ENCODE measurements at places on chromosomes 7 and 10. TPM values are rescaled to one million over a fixed set of nuclear protein-coding genes. Genes with fewer than 3 reads are reported as not detected.

MGAM2 gene
- total RNA-seq = not detected

TMEM209 gene
- total RNA-seq = 10.0 TPM

PRSS37 gene
- not detected for total RNA-seq

ADCYAP1R1 gene
- total RNA-seq = not detected

OR2A12 gene
- total RNA-seq = not detected

PTPN20 gene
- total RNA-seq = 0.33 TPM

RADIL gene
- total RNA-seq = 1.3 TPM

IFIT2 gene
- total RNA-seq = 8.7 TPM

STEAP1 gene
- total RNA-seq = 63.1 TPM

ATOH7 gene
- not detected for total RNA-seq

TEX36 gene
- total RNA-seq = not detected

OR2A5 gene
- total RNA-seq = not detected

Data from smooth muscle cell of trachea (primary cell).